Stimulated activated CD4-positive, alpha-beta T cell treated with anti-CD3 and anti-CD28 coated beads, TNF-alpha, amount 100 ng/mL, for 1 hour (primary cell): ENCODE measurements at places on chromosomes 1 and 21.

GRCh38 chr1:225919906-225920305 lies 4.1 kb downstream of the PYCR2 start:
- no peak for DNase-seq

DNA sequence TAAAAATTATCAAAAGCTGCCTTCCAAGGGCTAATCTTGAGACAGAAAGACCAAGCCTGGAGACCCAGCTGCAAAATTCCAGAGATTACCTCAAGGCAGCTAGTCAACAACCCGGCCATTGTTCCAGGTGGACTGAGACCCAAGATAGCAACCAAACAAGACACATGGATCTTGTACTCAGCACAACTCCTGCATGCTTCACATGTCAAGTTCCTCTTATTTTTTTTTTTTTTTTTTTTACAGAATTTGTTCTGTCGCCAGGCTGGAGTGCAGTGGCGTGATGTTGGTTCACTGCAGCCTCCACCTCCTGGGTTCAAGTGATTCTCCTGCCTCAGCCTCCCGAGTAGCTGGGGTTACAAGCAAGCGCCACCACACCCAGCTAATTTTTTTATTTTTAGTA lies 40.1 kb downstream of the CD2 start:
- no peak for DNase-seq

- DNase-seq = no peak
Observed at GRCh38 chr1:232149287-232150201, 480.4 kb downstream of the SIPA1L2 start.

- DNase-seq = no peak
Observed at GRCh38 chr1:178899402-178899801, 28.5 kb upstream of the ANGPTL1 start.

DNA sequence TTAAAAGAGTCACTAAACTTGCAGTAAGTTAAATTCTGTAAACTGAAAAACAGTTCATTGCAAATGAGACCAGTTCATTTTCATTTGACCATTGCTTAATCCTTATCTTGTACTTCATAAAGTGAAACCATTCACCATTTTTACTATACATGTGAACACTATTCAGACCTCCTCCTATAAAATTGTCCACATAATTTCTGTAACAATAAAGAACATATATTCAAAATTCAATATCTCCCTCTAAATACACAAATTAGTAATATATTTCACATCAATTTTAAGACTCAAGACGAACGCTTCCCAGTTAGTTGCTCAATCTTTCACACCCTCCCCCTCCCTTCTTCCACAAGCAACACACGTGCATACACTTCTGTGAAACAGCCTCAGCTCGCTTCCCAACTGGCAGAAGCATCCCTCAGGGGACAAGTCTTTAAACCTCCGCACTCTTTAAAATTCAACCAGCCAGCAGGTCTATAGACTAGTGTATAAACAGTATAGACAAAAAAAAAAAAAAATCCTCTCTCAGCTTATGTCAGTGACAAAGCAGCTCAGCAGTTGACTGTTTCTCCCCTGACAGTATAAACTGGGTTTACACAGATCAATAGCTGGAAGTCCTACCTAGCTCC lies 99.6 kb downstream of the DENND1B start:
- DNase-seq = no peak

- no peak for DNase-seq
Observed at GRCh38 chr1:202860744-202861419, 28.1 kb downstream of the RABIF start.

DNA sequence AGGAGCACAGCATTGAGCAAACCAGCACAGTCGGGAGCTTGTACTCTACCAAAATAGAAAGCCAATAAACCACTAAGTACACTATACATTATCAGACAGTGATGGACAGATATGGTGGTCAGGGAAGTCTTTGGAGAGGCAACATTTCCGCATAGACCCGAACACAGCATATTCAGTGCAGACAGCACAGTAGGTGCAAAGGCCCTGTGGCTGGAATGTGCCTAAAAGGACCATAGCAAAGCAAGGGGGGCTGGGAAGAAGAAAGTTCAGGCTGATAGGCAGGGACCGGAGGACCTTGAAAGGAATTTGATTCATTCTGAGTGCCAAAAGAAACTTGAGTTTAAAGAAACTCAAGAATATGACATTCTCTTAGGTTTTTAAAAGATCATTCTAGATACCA lies 92.0 kb upstream of the GALNT2 start:
- DNase-seq = no peak

GRCh38 chr1:201816309-201816854 lies 12.6 kb upstream of the IPO9 start:
- DNase-seq = no peak

GRCh38 chr1:236090741-236091147 lies 25.9 kb upstream of the NID1 start:
- DNase-seq = no peak

DNA sequence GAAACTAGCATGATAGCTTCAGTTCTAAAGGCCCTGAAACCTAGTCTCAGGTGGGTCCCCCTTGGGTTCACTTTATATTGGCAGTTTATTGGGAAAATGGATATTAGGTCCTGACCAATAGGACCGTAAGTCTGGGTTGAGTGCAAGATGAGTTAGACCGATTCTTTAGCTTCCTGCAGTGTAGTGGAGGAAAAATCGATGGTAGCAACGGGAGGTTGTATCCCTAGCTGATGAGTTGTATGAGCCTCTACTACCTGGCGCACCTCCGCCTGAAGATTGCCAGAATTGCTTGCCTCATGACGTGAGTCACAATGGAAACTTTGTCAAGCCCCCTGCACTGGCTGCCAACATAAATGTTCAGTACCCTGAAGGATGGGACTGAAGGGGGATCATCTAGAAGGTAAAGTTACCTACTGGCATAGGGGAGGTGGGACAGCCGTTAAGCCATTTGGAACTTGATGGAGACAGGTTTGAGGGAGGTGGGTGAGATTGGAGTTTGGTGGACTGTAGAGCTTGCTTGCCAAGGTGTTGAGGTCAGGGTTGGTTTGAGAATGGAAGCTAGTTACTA lies 3.9 kb downstream of the RCC1 start:
- DNase-seq = peak; percentile 31
